ENCODE measurements at places on chromosomes 16 and 17. TPM values are rescaled to one million over a fixed set of nuclear protein-coding genes. Genes with fewer than 3 reads are reported as not detected.

The PMP22 gene
- polyA plus RNA-seq: 92.2 TPM

The SEC14L5 gene
- 0.11 TPM for polyA plus RNA-seq

The MYL4 gene
- polyA plus RNA-seq: 33.0 TPM

The C17orf100 gene
- 0.86 TPM for polyA plus RNA-seq

The PDXDC1 gene
- 19.9 TPM for polyA plus RNA-seq

The MEOX1 gene
- 17.0 TPM for polyA plus RNA-seq

The KRTAP4-9 gene
- not detected for polyA plus RNA-seq

GRCh38 chr17:35170968-35171771 lies 23.0 kb downstream of the SLC35G3 start:
- no peak for DNase-seq

DNA sequence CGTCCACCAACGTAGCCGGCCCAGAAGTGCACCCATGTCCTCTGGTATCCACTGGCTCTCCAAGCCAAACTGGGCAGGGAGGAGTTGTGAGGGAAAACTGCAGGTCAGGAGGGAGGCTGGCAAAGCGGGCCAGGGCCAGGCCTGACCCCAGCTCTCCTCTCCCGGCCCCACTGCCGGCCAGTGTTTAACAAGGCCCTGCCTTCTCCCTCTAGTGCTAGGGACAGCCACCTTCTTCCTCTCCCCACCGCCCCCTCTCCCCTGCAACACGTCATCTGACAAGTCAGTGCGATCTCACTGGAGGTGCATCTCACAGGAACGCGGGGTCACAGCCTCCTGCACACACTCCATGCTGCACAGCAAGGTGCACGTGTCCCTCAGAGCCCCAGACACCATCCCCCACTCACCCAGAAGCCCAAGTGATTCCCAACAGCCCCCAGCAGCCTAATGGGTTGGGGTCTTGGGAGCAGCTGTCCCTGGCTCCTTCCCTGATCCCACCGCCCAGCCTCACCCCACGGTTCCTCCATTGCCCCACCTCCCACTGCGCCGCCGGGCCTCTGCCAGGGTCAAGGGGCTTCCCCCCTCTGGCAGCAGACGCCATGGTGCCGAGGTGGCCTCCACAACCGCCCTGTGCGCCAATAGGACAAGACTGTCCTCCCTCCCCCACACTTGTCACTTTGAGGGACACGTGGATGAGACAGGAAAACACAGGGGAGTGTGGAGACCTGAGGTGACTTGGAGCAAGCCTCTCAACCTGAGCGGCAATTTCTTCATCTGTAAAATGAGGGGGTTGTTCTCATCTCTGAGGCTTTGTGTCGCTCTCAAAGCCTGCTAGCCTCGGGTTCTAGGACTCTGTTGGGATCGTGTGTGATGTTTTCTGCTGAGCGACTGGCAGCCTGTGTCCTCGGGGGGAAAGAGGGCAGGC lies 1.1 kb upstream of the ACE start:
- no peak for DNase-seq

DNA sequence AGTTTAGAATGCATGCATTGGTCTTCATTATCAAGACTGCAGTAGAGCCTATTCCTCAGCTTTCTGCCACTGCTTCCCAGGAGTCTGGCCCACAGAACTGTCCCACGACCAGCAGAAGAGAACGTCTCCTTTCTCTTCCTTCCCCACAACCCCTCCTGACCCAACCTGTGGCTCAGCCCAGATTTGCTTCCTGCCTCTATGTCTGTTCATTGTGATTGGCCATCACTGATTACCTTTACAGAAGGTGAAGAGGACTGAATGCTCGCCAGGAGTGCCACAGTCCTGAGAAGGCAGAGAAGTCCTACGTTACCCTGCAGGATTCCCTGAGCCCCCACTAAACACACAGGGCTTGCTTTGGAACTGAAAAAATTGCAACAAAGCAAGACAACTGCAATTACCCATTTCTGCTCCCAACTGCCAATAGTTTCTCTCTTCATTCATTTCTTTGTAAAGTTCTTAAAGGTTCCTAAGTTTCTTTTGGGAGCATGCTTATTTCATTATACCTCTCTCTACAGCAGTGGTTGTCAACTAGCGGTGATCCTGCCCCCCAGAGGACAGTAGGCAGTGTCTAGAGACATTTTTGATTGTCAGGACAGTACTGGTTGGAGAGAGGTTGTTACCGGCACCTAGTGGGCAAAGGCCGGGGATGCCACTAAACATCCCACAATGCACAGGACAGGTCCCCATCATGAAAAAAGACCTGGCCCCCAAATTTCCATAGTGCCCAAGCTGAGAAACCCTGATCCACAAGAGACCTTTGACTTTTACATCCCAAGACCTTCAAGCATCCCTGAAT lies 4.5 kb upstream of the NAT9 start:
- no peak for DNase-seq

- DNase-seq: no peak
These were observed 13.0 kb downstream of the LCMT1 start for GRCh38 chr16:25124503-25124902.

DNA sequence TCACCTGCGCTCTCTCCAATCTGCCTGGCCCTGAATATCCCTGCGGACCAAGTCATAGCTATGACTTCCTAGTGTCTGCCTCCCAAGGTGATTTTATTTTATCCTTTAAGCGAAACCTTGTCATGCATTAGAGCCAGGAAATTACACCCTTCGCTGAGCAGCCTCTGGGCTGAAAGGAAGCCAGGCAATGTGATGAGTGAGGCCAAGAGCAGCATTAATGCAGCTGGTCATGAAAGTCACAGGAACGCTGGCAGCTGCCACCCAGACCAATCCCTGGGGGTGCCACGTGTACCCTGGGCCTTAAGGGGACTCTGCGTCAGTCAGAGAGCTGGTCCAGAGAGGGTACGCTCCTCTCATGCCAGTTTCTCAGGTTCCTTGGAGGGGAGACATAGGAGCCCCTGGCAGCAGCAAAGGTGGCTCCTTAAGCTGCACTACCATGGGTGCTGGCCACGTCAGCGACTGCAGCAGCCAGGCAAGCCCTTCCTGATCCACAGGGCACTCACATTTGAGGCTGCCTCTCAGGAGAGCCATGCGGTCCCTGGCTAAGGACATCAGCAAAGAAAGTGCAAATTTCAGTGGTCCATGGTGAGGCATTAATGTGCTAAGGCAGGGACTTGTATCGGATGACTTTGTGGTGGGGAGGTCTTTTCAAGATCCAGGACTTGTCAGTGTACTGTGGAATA lies 42.7 kb upstream of the WSCD1 start:
- no peak for DNase-seq

- DNase-seq: no peak
These were observed 1.0 kb upstream of the CKLF start for GRCh38 chr16:66551348-66551759.

DNA sequence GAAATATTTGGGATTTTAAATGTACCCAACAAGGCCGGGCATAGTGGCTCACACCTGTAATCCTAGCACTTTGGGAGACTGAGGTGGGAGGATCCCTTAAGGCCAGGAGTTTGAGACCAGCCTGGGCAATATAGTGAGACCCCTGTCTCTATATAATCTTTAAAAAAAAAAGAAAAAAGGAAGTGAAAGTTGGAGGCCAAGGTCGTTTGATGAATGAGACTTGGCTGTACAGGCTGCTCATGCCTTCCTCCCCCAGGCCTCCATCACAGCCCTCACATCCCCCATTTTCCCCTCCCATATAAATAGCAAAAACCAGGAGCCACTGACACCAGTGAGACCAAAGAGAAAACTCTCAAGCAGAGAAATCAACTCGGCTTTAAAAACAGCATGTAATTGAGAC lies 3.3 kb upstream of the CA7 start:
- no peak for DNase-seq

DNA sequence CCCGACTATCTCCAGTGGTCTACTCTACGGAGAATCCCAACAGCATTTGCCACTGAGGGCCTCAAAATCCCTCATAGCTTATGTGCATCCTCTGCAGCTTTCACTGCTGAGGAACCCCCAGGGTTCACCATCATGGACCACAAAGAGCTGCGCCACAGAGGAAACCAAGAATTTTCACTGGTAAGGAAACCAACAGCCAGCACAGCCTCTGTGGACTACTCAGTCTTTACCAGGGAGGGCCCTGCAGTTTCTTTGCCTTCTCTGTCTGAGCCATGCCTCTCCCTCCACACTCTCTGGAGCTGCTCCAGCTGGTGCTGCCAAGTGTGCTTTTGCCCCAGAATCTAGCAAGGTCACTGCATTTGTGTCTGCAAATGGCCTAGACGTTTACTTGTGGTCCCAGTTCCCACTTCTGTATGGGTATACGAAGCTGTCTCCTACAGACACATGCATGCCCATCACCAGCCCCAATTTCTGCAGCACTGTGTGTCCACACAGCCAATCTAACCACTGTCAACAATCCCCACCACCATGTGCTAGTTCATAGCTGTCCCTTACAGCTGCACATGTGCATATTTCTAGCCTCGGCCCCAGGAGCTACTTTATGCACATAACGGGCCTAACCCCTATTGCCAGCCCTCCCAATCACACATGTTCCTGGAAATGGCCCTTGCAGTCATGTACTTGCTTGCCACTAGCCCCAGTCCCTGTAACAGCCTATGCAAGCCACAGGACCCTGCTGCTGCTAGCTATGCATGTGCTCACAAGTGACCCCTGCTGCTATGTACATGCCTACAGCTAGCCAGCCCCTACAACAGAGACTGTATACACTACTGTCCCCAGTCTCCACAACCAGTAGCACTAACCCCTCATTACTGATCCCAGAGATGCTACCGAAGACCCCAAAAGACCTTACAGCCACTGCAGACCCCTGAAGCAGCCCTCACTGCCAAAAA lies 1437.4 kb downstream of the CDH11 start:
- DNase-seq: no peak

DNA sequence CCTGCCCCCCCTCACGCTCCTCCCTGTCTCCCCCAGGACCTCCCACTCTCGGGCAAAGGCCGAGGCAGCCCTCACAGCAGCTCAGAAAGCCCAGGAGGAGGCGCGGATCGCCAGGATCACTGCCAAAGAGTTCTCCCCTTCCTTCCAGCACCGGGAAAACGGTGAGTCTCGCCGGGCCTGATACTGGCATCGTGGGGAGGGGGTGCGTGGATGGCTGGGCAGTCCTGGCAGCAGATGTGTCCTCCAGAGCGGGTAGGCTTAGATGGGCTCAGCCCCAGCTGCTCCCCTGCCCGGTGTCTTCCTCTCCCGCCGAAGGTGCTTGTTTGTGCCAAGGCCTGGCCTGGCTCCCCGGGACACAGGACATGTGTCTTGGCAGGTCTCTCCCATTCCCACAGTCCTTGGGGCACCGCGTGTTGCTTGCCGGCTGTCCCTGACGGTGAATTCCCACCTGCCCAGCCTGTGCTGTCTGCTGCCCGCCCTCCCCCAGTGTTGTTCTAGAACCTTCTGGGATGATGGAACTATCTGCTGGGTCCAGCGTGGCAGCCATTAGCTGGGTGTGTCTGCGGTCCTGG lies 81.6 kb downstream of the KLHDC4 start:
- no peak for DNase-seq

GRCh38 chr16:72711823-72712222 lies 336.1 kb downstream of the ZFHX3 start:
- DNase-seq: no peak

Data from heart left ventricle (tissue), 16 donors.